ENCODE measurements at places on chromosomes 16 and 17.

- DNase-seq, result no peak
Measured at GRCh38 chr16:69064124-69064763, 41.2 kb upstream of the HAS3 start.

DNA sequence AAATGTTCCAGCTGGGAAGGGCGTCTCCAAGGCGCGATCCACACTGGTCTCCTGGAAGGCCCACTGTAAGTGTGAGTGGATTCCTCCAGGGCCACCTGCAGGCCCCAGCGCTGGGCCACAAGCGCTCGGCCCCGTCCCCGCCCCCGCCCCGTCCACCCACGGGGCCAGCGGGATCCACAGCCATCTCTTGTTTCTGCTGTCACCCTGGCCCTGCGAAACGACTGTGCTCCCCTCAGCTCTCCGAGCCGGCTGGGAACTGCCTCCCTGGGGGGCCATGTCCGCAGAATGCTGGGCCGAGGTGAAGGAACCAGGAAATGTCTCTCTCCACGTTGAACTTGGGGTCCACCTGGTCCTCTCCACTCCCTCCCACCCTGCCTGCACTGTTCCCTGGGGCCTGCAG lies 1955.2 kb downstream of the TP53TG3F start:
- no peak for DNase-seq

GRCh38 chr16:84829168-84829965 lies 9.6 kb downstream of the CRISPLD2 start:
- no peak for DNase-seq

DNA sequence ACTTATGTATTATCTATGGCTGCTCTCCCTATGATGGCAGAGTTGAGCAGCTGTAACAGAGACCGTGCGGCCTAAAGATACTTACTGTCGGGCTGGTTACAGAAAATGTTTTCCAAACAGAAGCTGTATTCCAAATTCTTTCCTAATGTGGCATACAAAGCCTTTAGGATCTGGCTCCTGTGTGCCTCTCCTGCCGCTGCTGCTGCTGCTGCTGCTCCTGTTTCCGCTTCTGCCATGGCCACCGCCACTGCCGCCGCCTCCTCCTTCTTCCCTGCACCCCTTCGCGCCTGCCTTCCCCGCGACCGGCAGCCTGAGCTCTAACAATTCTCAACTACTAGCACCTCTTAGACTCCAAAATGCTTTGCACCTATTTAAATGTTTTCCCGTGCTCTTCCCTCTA lies 263.9 kb upstream of the TBX2 start:
- no peak for DNase-seq

- DNase-seq, result no peak
Measured at GRCh38 chr16:53599548-53599947, 96.5 kb upstream of the AKTIP start.

DNA sequence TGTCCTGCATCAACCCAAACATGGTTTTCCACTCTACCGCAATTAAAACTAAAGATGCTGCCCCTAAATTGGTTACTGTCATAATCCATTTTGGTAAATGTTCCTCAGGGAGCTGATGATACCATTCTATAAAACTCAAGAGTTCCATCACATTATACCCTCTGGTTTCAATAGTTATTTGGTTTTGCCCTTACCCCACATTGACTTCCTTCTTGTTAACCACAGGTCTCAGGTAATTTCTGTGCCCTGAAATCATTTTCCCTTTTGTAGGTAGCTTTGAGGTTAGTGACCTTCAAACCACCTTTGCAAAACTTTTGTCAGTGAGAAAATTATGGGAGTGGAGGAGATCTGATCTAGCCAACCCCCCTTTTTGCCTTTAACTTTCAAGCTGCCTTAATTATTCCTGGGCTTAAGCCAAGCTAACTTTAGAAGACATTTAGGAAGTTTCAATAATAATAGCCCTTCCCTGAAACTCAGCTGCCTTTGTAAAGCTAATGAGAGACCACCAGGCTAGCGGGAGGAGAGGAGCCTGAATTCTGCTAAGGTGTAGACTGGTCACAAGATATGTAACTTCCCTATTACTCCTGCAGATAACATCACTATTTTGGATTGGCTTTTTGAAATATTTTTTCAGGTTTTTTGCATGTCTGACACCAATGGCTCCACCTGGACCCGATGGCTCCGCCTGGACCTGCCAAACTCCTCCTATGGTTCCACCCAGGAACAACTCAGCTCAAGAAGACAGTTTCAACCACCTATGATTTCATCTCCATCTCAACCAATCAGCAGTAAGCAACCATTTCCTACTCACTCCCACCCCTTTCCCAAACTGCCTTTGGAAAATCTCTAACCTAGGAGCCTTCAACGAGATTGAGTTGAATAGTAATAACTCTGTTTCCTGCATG lies 224.9 kb downstream of the HS3ST3B1 start:
- no peak for DNase-seq

DNA sequence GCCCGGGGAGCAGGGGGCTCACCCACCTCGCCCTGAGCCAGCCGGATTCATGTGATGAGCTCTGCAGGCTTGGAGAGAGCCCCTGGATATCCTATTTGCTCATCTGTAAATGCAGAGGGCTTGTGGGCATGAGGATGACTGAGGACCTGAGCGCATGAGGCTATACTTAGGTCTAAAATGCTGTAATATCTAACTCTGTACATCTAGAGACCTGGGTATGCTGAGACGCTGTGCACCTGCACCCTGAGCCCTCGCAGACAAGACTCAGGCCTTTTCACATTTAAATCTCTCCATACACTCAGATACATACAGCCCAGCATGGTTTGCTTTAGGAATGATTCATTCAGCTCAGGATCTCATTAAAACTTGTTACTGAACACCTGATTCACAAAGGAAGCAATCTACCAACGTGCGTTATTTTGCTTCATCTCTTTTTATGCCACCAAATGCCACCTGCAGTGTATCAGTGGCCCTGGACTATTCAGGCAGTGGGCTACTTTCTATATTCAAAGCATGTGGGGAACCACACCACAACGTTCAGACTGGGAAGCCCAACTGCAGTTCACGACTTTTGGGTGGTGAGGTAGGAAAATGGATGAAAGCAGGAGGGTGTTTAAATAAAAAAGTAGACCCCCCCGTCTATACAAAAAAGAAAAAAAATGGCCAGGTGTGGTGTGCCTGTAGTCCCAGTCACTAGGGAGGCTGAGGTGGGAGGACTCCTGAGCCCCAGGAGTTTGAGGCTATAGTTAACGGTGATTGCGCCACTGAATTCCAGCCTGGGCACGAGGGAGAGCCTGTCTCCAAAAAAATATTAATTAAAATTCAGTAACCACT lies 12.0 kb downstream of the USP7 start:
- DNase-seq, result no peak

DNA sequence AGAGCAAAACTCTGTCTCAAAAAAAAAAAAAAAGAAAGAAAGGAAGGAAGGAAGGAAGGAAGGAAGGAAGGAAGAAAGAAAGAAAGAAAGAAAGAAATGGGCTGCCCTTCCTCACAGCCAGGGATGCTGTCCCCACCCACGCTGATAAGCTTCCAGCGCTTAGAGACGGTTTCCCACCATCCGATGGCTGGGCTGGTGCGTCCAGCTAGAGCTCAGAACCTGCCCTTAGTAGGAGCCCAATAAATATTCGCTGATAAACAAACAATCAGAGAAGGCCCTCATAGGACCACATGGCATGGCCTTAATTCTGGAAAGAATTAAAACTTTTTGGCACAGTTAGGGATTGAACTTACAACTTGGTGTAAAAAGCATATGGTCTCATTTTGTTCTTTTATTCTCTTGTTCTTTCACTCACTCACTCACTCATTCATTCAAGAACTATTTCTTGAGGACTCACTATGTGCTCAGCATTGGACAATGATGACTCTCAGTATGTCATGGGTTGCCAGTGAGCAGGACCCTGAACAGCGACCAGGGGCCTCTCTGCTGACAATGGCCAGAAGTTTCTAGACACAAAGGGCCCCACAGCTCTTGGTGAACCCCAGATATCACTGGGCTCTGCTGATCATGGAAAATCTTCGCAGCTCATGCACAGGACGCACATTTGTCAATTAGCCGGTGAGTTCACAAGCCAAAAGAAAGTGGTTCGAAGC lies 32.5 kb upstream of the TNRC6C start:
- DNase-seq, result no peak

- no peak for DNase-seq
Measured at GRCh38 chr17:17381446-17382064, 78.4 kb downstream of the NT5M start.

GRCh38 chr17:61394630-61395408 lies 4.8 kb upstream of the TBX2 start:
- no peak for DNase-seq

- DNase-seq, result no peak
Measured at GRCh38 chr17:49823614-49824013, 24.3 kb downstream of the TAC4 start.

DNA sequence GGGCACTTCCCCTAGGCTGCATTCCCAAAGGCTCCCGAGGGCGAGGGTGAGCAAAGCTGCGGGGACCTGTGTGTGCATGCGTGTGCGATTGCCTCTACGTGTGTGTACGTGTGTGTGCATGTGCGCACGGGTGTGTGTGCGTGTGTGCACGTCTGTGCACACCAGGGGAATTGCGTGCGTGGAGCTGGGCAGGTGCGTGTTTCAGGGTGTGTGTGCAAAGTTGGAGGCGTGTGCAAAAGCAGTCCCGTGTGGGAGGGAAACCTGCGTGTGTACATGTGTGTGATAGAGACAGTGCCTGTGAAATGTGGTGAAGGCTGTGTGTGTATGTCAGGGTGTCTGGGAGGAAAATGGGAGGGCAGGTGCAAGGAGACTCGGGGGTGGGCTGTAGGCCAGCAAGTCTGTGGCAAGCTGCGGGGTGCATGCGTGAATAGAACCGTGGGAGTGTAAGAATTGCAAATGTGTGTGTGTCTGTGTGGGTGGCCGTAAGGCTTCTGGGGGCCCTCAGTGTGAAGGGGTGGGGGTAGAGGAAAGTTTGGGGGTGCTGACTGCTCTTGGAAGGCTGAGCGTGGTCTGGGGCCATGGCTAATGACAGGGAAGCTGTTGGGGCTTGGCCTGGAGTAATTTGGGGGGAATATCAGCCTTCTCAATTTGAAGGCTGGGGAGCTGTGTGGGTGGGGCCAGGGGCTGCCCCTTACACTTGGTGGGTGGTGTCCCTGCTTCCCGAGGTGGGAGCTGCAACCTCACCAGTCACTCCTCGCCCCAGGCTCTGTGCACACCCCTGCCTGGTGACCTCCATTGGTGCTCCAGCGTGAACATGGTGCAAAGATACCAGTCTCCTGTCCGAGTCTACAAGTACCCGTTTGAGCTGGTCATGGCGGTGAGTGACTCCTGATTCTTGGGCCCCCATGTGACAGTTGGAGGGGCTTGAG lies 644 bp downstream of the SEC14L5 start:
- DNase-seq, result no peak

Measured in dermis microvascular lymphatic vessel endothelial cell (primary cell).